ENCODE measurements at places on chromosomes 1 and 21.

GRCh38 chr1:26367441-26367840, 5.1 kb downstream of the ZNF683 start:
- DNase-seq: no peak

GRCh38 chr1:162696286-162696862, 64.1 kb downstream of the DDR2 start:
- DNase-seq: peak; percentile 87

- DNase-seq: no peak
Measured at GRCh38 chr1:5765997-5766913, 226.0 kb downstream of the NPHP4 start.

- DNase-seq: peak; percentile 22
Measured at GRCh38 chr21:17903029-17903806, 84.1 kb upstream of the C21orf91 start.

DNA sequence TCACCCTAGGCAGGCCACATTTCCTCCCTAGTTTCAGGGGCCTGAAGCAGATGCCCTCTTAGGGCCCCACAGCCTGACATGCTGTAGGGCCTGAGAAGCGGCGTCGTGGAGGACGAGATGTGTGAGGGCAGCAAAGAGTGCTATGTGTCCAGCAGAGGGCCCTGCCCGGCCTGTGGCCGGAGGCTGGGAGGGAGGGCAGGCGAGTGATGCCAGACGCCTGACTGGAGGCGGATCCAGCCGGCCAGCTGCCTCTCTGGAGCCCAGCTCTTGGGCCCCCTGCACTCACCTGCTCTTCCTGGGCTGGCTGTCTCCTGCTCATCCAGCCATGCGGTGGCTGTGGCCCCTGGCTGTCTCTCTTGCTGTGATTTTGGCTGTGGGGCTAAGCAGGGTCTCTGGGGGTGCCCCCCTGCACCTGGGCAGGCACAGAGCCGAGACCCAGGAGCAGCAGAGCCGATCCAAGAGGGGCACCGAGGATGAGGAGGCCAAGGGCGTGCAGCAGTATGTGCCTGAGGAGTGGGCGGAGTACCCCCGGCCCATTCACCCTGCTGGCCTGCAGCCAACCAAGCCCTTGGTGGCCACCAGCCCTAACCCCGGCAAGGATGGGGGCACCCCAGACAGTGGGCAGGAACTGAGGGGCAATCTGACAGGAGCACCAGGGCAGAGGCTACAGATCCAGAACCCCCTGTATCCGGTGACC, at the start of gene GPR37L1:
GPR37L1 (plus strand) TSS at position 279 of the 697 bp plus-strand sequence; CDS start at position 326, 47 bp downstream.
- DNase-seq: no peak

- no peak for DNase-seq
Measured at GRCh38 chr1:119409731-119410130, 5.2 kb upstream of the HSD3B2 start.

DNA sequence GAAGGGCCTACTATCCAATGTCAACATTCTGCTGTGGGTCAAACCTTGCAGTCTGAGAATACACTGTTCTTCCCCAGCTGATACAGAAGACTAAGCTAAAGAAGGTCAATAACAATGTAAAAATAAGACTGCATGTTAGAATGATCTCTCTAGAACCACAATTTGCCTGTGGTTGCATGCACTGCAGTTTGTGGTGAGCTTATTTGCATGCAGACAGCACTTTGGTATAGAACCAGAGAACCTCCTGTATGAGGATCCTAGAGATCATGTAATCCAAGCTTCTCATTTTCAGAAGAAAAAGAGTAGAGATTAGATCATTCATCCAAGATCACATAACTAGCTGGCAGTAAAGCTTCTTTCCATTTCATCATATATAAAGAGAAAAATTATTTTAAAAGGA, 15.8 kb downstream of the SYNJ1 start:
- DNase-seq: no peak

GRCh38 chr1:165675794-165676193, 22.6 kb downstream of the ALDH9A1 start:
- DNase-seq: no peak

DNA sequence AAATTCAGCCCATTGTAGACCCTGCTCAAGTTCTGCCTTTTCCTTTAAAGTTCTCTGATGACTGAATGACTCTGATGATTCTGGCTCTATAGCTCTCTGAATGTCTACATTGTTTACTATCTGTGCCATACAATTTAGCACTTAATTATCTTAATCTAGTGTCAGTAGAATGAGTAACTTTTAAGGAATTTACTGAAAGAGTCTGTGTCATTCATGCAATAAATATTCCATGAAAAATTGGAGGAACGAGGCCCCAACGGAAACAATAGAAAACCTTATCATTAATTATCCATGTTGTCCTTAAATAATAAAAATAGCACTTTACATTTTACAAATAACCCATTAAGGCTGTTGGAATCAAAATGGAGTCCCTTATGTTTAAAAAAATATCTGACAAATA, 77.8 kb downstream of the SLC44A5 start:
- DNase-seq: no peak

- DNase-seq: peak; percentile 19
Measured at GRCh38 chr1:22323846-22324504, 127.7 kb upstream of the ZBTB40 start.

DNA sequence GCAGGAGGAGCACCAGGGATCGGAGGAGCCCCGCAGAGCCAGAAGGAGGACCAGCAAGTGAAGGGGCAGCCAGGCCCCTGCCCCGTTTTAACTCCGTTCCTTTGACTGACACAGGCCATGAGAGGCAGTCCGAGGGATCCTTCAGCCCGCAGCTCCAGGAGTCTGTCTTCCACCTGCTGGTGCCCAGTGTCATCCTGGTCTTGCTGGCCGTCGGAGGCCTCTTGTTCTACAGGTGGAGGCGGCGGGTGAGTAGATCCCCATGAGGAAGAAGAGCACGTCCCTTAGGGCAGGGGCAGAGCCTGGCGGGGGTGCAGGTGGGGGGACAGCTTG, 13.3 kb downstream of the CSF1 start:
- no peak for DNase-seq

DNA sequence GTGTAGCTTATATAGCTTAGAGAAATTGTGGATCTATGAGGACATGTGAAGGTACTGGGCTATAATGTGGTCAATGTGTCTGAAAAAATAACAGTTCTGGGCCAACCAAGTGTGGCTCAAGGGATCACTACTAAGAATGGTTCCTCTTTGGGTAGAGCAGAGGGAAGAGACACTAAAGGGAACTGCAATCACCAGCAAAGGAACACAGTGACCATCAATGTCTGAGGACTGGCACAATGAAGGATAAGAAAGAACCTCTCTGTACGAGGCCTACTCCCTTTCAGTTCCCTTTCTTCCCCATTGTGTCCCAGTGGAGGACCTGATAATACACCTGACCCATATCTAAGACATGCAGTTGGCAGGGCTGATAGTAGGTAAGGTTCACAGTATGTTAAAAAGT, 89.9 kb upstream of the JAK1 start:
- DNase-seq: no peak

DNA sequence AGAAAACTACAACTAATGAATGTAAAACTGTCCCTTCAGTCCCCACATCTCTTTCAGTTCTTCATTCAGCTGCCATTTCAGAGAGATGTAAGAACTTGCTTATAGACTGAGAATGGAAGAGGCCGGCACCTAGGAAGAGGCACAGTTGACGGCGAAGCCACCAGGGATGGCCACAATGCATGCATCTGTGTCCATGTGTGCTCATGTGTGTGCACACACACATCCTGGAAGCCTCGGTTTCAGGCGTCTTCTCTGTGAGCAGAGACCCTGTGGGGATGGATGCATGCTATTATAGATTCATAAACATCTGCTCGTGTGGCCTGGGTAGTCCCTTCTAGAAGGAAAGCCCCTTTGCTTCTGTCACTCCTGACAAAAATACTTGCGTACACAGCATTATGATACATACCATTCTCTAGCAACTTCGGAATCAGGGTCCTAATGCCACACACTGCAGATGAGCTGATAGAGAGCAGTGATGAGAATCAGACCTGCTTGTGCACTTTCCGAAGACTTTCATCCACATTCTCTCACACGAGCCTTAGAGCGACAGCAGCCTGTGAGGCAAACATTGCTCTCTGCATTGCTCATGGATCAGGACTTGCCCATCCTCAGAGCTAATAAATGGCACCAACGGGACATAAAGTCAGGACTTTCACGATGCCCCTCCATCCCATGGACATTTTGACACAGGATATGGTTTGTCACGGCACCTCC, 12.4 kb upstream of the GPR61 start:
- no peak for DNase-seq

- no peak for DNase-seq
Measured at GRCh38 chr1:17023102-17023501, 11.4 kb upstream of the ATP13A2 start.

- DNase-seq: no peak
Measured at GRCh38 chr1:115748401-115749150, 19.9 kb downstream of the CASQ2 start.

- no peak for DNase-seq
Measured at GRCh38 chr1:50929376-50929958, 30.6 kb downstream of the FAF1 start.

GRCh38 chr1:47991187-47991586, 6.0 kb downstream of the TRABD2B start:
- no peak for DNase-seq

DNA sequence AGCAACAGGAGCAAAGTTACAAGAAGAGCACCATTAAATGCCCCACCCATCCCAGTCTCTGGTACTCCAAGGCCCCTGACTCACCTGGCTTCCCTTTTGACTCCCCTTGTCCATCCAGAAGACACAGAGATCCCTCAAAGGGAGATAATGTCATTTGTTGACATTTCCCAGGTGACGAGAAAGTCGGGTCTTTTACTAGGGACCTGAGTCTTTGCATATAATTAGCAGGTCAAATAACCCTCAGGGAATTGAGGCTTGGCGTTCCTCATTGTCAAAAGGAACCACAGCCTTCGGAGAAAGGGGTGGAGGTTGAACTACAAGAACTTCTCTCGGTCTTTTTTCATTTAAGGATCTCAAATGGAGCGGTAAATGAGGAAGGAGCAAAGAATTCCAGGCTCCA, 133.2 kb downstream of the PROX1 start:
- no peak for DNase-seq

DNA sequence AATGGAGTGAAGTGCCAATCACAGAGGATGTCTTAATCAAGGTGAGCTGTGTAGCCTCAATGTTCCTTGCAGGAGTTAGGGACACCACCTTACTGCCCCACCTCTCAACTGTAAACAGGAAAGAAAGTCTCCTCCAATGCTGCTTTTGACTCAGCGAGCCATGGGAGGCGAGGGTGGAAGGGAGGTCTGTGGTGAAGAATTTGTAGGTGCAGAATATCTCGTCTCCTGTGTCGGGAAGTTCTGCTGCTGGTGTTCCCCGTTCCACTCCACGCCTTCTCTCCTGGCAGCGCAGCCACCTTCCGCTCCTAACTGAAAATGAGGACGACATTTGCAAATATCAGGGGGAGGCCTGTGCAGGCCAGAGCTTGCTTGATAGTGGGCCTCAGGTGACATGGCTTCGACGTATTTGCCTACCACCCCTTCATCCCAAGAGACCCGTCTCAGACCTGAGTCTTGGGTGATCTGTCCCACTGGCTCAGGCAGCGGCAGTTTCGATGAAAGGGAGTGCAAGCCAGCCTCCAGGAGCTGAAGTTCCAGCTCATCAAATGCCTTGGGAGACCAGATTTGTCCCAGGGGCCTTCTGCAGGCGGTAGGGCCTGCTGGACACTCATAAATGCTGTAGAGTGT, 368.3 kb upstream of the C1orf174 start:
- no peak for DNase-seq

- DNase-seq: no peak
Measured at GRCh38 chr21:45838634-45839033, 142.9 kb upstream of the COL6A1 start.

- DNase-seq: no peak
Measured at GRCh38 chr1:31757204-31757679, 6.9 kb downstream of the ADGRB2 start.

DNA sequence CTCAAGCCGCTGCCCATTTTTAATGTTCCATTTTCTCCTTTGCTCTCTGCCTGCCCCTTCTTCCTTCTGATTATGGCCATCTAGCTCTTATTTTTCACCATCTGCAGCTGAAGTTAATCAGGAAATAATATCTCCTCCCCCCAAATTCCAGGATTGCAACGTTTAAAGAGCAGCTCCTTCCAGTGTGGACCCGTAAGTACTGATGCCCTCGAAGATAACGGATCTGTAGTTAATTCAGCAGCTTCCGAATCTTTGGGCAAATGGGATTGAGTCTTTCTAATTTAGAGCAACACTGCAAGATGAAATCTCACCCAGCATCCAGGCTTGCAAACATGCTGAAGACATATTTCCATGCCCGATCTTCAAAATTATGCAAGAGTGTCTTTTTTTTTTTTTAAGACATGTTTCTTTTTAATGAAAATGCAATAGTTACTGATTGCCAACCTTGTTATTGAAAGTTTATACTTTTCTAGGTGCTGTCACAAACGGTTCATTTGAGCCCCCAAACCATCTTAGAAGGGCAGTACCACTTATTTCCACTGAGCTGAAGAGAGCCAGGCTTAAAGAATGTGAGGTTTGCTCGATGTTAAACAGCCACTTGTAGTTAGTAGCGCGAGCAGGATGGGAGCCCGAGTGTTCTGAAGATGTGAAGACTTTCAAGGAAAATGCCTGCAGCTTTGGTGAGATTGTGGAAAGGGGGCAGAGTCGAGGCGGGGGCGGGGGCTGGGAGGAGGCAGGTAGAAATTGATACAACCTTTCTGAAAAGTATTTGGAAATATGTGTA, 10.9 kb upstream of the RCAN3 start:
- DNase-seq: no peak

DNA sequence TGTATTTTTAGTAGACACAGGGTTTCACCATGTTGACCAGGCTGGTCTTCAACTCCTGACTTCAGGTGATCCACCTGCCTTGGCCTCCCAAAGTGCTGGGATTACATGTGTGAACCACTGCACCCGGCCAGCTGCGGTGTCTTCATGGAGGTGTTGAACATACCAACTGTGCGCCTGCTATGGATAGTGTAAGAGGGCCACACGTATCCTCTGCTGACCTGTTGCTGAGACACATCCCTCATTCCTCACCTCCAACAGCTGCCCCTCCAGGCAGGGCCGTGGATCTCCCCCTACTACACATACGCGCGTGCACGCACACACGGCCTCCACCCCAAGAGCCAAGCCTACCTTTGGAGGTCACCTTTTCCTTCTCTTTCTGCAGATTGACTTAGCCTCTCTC, 48.0 kb upstream of the PARP1 start:
- no peak for DNase-seq

- DNase-seq: peak; percentile 99
Measured at GRCh38 chr1:169794530-169795416, at the start of gene METTL18. TSS of gene METTL18 (minus strand) at chr1:169794907. CDS start at chr1:169793695, 1,212 bp downstream.

GRCh38 chr1:65021795-65022194, 55.4 kb upstream of the JAK1 start:
- no peak for DNase-seq

DNA sequence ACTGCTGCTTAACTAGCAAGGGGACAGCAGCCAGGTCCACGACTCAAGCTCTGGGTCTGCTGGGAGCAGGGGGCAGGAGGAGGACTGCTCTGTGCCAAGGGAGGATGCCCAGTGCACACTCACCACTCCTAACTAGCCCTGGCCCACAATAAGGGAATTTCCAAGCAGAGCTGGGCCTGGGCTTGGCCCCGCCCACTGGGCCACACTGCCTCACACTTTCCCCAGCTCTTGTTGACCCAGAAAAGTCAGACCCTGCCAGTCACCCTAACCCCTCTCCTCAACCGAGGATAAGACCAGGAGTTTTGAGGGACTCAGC, 18.7 kb downstream of the SLC9A1 start:
- no peak for DNase-seq

Data from NCI-H187 (cell line).